ENCODE measurements at places on chromosomes 3 and 15. TPM values are rescaled to one million over a fixed set of nuclear protein-coding genes. Genes with fewer than 3 reads are reported as not detected.

GRCh38 chr3:59809016-59809415, 759.2 kb upstream of the CFAP20DC start:
- DNase-seq = no peak

DNA sequence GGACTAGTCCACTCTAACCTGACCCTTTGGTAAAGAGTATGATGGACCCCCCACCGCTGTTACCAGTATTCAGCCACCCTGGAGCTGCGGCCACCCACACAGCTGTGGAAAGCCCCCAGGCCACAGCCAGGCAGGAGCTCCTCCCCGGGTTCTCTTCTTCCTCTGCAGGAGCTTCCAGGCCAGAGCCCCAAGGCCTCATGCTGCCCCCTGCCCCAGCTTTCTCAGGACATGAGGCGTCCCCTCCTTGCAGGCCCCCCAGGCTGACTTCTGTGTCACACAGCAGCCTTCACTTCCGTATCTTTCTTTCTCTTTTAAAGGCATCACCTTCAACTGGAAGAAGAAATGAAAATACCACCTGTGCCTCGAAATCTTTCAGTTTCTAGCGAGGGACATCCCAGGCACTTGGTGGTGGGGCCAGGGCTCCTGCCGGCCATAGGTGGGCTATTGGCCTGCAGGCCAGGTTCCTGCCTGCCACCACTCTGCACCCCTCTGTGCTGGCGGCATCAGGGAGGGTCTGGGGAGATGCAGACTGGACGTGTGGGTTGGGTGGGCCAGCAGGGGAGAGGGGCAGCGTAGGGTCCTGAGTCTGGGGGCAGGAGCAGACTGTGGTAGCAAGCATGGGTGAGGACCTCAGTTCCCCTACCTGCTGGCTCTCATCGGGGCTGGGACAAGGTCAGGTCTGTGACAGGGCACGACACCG, 19.9 kb downstream of the KLF13 start:
- DNase-seq = no peak

DNA sequence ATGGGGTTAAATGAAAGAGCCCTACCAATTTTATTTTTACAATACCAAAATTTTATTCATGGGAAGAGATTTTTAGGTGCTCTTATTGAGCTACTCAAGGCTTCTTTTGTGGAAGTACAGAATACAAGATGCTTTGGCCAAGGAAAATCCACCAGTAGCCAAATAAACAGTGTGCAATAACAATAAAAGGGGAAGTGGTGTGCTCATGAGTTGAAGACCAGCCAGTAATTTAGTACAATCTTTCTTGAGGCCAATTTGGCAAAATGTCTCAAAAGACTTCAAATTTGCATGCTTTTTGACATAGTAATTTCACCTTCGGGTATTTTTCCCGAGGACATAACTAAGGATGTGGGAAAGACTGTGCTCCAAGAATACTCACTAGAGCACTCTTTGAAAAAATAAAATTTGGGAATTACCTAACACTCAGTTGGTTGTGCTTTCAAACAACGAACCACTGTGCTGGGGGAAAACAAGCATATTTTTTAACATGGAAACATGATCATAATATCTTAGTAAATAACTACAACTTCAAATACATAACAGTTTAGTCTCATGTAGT, 294.0 kb downstream of the DIPK2A start:
- DNase-seq = no peak

PDHB gene
- total RNA-seq = 58.6 TPM

PLSCR5 gene
- total RNA-seq = not detected

THAP10 gene
- total RNA-seq = 0.41 TPM

ESYT3 gene
- 0.11 TPM for total RNA-seq

Data from CD4-positive, alpha-beta memory T cell (primary cell).